Activated T-helper 2 cell treated with anti-CD3 and anti-CD28 coated beads, Interferon-gamma antibody, Interleukin-2, Interleukin-4, amounts not matched to agents 10 μg/mL and 5 μg/mL and 100 μg/mL, durations not matched to agents 14 hours and 24 hours and 36 hours (primary cell): ENCODE measurements at places on chromosomes 6 and 20. TPM values are rescaled to one million over a fixed set of nuclear protein-coding genes. Genes with fewer than 3 reads are reported as not detected.

DNA sequence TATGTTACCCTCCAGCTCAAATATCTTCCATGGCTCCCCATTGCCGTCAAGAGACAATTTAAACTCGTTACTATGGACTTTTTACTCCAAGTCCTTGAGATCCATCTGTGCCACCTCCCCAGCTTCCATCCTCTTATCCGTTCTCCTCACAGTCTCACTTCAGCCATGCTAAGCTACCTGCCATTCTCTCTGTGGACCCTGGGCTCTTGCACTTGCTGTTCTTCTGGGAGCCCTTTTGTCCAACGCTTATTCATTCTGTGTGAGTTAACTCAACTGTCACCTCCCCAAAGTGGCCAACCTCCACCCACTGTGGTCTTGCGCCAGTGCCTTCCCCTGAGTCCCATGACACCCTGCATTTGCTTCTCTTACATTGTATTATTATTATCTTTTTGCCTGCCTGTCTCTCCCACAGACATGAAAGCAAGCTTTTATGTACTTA lies 132.4 kb downstream of the BCAS1 start:
- DNase-seq = no peak

- DNase-seq = no peak
Observed at GRCh38 chr6:145705561-145705960, 29.8 kb downstream of the EPM2A start.

Gene DEFB129
- not detected in 2 replicates for total RNA-seq

Gene ATP9A
- 22.1 and 22.7 TPM in 2 replicates for total RNA-seq

DNA sequence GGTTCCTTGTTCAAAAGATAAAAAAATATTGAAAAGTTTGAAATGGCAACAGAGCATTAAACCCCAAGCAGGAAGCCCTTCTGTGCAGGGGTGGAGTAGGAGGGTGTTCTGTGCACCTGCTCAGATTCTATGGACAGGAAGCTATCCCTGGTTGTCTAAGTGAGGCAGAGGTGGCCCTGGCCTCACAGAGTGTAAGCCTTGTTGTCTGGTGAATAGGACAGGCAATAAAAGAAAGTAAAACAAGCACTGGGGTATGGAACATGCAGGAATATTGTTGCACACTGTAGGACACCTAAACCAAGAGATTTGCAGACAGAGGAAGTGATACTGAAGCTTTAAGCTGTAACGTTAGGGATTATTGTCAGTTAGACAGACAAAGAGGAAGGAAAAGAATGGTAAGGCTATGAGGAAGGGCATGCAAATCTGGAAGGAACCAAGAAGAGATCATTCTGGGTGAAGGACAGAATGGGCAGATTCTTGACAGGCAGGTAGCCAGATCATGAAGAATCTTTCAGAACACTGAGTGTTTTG lies 66.8 kb downstream of the TBC1D7 start:
- DNase-seq = no peak

DNA sequence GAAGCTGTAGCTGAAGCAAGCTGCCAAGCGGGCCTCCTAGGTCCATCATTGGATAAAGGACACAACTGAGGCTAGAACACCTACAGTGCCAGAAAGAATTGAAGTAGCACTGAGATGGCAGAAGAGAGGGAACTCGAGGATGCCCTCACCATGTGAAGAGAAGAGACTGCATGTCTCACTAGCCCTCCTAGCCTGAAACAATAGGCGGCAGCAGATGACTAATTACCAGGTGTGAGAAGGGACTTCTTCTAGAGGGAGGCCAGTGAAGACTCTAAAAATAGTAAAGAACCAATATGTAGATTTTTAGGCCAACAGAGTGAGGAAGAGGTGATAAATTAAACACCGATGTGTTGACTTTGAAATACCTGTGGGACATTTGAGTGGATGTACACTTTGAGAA lies 50.3 kb downstream of the LGSN start:
- no peak for DNase-seq

Gene GLP1R
- total RNA-seq = 0.05 and 0.14 TPM in 2 replicates

Gene HLA-DQA2
- 1.0 and 1.7 TPM in 2 replicates for total RNA-seq

DNA sequence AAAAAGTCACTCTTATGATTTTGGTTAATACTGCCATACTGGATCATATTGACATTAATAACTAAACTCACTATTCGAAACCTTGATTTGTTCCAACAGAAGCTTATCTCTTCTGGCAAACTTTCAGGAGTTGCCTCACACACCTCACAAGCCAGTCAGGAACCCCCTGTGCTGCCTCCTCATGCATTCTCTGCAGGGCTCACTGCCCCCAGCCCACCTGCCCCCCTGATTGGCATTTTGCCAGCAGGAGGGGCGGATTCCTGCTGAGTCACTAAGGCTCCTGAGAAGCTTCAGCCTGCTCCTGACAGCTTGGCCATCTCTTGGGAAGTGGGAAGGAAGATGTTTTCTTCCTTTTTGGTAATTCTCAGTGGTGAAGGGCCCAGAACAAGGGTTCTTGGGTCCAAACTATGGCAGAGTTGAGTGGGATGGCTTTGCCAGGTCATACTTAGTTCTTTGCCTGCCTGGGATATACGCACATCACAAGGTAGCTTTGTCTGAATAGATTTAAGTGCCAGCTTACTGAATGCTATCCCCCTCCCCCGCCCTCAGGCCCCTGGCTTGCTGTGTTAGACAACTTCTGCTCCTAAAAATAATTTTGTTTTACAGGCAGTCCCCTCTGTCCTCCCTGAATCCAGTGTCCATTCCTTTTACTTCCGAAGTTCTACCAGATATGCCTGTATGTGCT lies 31.4 kb downstream of the SLC35F1 start:
- DNase-seq = no peak

GRCh38 chr6:126148853-126149252 lies 162.5 kb downstream of the TRMT11 start:
- DNase-seq = no peak

DNA sequence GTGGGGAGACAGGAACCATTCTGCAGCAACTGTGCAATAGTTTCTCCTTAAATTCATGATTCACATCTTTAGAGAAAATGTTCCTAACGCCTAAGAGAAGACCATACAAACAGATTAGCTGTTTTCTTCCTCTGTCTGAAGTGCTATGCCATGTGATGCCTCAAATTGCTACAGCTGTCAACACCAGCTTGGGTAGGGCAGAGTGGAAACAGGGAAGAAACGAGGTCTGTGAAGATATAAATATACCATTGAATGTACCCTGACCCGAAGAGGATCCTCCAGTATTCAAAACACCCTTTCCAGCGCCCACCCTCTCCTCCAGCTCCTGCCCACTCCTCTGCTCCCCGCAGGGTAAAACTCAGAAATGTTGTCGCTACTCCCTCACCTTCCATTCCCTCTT lies 40.3 kb upstream of the PRND start:
- DNase-seq = no peak

DNA sequence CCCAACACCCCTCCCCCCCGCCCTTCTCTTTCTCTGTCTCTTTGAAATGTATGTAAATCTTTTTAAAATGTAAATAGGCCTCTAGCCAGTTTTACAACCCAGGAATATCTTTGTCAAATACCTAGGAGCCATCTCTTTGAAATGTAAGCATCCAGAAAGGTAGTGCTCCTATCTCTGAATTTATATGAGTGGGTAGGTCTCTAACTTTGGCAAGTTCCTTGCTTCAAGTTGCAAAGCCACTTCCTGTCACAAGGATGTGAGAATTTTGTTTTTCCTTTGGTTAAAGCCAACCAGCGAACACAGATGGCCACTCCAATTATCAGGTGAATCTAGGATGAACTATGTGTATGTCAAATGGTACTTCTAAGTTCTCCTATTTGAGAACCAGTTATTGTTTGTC lies 6.2 kb upstream of the DEFB132 start:
- no peak for DNase-seq

DNA sequence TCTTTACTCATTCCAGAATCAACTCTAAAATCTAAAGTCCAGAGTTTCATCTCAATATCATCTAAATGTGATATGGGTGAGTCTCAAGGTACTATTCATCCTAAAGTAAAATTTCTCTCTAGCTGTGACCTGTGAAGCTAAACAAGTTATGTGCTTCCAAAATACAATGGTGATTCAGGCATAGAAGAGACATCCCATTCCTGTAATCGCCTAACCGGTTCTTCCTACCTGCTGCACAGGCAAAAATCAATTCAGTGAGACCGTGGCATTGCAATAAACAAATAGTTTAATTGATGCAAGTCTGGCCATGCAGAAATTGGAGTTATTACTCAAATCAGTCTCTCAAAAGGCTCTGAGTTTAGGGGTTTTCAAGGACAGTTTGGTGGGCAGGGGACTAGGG lies 232.8 kb downstream of the UBE3D start:
- DNase-seq = no peak

DNA sequence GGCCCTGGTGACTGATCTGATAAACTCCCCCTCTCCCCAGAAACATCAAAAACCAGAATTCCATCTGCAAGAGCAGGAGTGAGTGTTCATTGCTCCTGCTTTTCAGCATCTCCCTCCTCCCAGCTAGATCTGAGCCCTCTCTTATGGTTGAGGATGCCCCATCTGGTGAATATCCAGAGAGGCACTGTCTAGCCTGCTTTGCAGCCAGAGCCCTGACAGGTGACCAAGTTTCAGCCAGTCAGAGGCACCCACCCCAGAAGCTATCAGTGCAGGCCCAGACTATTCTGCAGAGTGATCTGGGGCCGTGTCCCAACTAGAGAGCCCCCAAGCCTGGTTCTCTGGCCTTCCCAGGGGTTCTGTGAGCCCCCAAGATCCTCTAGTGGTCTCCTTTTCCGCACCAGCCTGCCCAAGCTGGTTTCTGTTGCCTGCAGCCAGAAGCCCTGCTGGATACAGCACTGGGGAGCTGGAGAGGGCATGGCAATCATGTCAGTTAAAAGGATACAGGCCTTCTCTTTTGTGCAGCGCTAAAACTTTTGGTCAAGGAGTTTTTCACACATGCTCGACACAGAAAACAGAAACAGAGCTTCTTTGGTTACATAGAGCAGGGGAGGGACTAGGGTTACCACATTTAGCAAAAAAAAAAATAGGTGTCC lies 6.6 kb upstream of the BMP7 start:
- DNase-seq = no peak

Gene MEI4
- not detected in 2 replicates for total RNA-seq

- no peak for DNase-seq
Observed at GRCh38 chr6:7542874-7543624, 1.6 kb downstream of the DSP start.

GRCh38 chr20:56376331-56376730 lies 15.7 kb downstream of the AURKA start:
- DNase-seq = no peak

Gene FNDC1
- 0.05 TPM in 1 of 2 replicates, not detected in the other for total RNA-seq

- DNase-seq = no peak
Observed at GRCh38 chr6:33477864-33478263, 23.5 kb downstream of the ZBTB9 start.

DNA sequence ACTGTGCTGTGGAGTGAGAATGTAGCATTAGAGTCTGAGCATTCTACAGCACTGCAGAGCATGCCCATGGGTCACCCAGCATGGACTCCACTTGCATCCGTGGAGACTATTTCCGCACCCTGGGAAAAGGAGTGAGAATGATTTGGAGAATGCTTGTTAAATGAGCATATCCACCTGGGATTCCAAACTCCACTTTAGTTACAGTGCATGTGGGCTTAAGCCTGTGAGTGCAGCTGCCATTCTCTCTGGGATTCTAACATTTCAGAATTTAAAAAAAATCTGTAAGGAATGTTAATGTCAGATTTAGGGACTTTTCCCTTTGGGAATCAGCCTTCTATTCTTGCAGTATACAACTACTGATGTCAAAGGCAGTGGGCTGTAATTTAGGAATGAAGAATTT lies 33.4 kb downstream of the KIF25 start:
- no peak for DNase-seq

GRCh38 chr6:32046450-32047083 lies 8.4 kb downstream of the CYP21A2 start:
- no peak for DNase-seq

DNA sequence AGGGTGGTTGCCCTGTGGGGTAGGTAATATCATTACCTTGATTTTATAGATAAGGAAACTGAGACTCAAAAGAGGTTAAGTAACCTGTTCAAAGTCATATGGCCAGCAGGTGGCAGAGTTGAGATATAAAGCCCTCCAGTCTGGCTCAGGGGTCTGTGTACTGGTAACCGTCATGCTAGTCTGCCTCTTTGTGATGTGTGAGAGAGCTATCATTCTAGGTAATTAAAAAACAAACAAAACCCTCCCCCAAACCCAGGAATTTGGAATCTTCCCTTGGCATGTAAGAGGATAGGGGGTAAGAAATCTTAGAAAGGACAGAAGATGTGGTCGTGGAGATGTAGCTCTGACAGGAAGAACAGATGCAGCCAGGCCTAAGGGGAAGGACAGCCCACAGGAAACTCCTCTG lies 206.0 kb downstream of the CDC5L start:
- peak; percentile 49 for DNase-seq
